Kasumi-1 (cell line): ENCODE measurements at places on chromosomes 3 and 15.

DNA sequence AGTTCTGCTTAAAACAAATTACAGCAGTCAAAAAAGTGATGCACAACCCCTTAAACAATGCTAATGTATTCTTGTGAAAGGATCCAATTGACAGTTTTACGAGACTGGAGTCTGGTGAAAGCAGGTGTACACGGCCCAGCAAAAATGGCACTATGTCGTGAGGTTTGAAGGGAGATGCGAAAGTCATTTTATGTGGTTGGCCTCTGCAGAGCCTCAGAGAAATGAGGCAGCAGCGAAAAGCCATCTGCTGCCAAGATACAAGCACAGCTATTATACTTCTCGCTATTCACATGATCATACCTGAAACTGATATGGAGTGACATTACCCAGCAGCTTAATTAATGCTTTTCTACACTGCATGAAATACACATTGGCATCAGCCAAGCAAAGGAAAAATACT is 36.4 kb downstream of the MECOM start:
- no peak for DNase-seq

GRCh38 chr3:190325923-190326322 is 3.7 kb upstream of the CLDN1 start:
- DNase-seq, result no peak

- DNase-seq, result no peak
Measured at GRCh38 chr3:36428445-36428844, 48.1 kb downstream of the STAC start.

GRCh38 chr15:31456354-31457060 is 129.9 kb downstream of the KLF13 start:
- no peak for DNase-seq

DNA sequence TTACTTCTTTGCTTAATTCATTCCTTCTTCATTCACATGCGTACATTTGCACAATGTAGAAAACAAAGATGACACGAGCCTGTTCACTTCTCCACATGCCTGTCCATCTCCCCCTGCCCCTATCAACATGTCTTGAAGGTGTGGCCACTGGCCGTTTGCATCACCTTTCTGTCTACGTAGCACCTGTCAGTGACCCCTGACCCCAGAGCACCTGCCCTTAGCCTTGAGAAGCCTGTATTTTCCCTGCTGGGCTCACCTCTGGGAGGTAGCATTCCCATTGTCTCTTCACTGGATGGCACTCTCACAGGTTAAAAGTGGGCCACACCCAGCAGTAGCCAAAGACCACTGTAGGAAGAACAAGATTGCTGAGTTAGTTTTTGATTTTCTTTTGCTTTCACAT is 234.1 kb downstream of the THSD4 start:
- DNase-seq, result no peak

DNA sequence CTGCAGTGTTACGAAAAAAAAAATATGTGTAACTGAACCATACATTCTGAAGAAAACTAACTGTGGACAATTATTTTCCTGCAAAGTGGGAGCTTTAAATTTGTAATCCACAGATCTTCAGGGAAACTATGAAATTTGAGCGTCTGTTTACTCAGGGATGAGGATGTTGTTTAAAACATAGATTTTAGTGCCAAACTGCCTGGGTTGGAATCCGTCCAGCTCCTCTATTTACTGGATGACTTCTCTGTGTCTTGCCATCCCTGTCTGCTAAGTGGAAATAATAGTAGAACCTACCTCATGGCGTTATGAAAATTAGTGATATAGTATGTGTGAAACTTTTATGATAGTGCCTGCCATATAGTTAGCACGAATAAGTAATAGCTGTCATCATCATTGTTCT is 666.5 kb downstream of the SQOR start:
- DNase-seq, result no peak

DNA sequence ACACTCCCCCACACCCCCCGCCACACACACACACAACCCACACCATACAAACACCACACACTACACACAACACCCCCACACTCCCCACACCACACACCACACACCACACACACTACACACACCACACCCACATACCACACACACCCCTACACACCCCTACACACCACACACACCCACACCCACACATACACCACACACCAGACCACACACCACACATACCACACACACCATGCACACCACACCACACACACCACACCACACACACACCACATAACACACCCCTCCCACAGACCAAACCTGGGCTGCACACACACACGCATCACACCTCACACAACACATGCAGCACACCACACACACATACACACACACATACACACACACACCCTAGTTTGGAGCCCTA is 1.8 kb upstream of the RASGRF1 start:
- DNase-seq, result no peak

DNA sequence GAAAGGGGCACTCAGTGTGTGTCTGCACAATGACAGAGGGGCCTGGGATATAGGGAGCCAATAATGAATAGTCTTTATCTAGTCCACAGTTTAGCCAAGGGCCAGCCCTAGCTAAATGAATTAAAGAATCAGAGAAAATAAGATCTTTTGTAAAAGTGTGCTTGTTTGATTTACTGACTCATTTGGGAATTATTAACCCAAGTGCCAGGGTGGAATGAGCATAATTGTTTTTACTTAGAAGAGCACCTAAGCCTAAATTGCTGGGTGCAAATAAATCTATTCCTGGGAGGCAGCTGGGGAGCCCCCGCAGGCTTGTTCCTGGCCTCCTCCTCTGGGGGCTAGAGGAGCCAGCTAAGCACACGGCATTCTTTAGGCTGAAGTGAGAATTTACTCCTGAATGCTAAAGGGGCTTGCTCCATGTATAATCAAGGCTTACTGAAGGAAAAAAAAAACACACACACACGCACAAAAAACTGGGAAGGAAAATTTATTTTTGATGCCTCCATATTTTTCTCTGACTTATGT is 405.3 kb upstream of the SUCLG2 start:
- no peak for DNase-seq

GRCh38 chr3:179971280-179971679 is 65.5 kb downstream of the PEX5L start:
- no peak for DNase-seq
